ENCODE measurements at places on chromosomes 12 and 14.

DNA sequence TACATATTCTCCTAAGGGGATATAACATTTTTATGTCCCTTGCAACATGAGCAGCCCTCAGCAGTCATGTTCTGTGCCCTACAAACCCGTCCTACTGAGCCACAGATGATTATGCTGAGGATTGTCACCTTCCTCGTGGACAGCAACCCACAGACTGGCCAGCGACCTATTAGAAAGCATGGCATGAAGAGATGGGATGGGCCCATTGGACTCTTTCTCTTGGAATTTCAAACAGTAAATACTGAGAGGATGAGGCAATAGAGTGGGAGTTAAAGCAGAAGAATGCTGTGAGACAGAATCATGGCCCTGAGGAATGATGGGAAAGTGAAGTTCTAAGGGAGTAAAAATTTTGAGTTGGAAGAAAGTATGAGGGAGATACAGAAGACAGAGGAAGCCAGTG is 149.9 kb upstream of the BTG1 start:
- H3K36me3 ChIP-seq = no peaks in the 10 kb centered on the region
- no peak overlapping the region for H3K27ac ChIP-seq
- no peaks in the 10 kb centered on the region for H3K4me1 ChIP-seq
- H3K27me3 ChIP-seq = no peaks in the 10 kb centered on the region
- no peak for DNase-seq

DNA sequence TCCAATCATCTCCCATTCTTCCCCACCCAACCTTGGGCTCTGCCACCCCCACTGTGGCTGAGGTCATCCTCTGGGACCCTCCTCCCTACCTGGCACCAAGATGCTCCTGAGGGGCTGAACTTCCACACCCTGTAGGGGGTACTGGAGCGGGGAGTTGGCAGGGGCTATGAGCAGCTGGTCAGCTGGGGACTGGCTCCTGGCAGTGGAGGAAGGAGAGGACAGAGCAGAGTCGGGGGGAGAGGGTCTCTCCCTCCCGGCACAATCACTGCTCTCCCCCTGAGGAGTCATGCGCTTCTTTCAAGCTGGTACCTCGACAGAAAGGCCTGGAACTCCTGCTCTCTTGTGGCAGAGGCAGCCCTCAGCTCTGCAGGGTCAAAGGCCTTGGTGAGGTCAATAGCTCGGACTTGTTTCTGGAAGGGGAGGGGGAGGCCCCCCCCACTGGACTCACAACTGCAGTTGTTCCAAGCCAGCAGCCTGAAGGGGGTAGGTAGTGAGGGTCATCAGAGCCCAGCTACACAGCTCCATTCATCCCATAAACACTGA is 2.0 kb downstream of the B4GALNT1 start:
- H3K36me3 ChIP-seq = no peaks in the 10 kb centered on the region
- DNase-seq = peak; percentile 52
- no peak overlapping the region for H3K4me3 ChIP-seq
- H3K4me1 ChIP-seq = peaks cover 24% of the 10 kb centered on the region
- no peak overlapping the region for H3K27ac ChIP-seq

DNA sequence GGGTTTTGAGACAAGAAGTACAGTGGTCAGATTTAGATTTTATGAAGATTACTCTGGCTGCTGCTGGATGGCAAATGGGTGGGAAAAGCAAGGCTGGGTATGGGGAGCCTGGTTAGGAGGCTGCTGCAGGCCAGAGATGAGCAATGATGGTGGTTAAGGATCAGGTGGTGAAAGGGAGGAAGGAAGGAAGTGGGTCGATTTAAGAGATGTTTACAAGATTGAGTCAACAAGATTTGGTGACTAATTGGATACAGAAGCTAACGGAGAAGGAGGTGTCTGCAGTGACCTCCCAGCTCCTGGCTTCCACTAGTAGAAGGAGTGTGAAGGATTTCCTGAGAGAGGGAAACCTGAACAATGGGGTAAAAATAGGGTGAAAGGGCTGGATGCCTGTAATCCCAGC is 18.7 kb downstream of the NOS1 start:
- no peaks in the 10 kb centered on the region for H3K4me1 ChIP-seq
- no peaks in the 10 kb centered on the region for H3K27me3 ChIP-seq
- no peak for DNase-seq
- no peaks in the 10 kb centered on the region for H3K36me3 ChIP-seq
- no peak overlapping the region for H3K4me3 ChIP-seq
- no peak overlapping the region for H3K27ac ChIP-seq

DNA sequence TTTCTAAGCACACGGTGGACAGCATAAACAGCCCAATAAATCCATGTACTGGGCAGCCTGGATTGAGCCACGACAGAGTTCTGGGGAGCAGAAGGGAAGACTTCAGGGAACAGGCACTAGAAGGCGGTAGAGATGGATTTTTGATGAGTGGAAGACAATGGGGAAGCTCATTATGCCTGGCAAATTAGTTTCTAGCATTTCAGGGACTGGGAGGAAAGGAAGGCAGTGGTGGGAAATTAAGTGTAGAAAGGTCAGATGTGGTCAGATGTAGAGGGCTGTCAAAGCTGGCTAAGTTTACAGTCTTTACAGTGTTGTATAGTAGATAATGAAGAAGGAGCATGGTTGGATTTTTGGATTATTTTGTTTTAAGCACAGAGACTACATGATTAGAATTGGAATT is 9.2 kb downstream of the EGLN3 start:
- H3K27ac ChIP-seq = peak overlapping the region; percentile 57
- H3K4me1 ChIP-seq = no peaks in the 10 kb centered on the region
- DNase-seq = no peak
- H3K27me3 ChIP-seq = no peaks in the 10 kb centered on the region
- no peaks in the 10 kb centered on the region for H3K36me3 ChIP-seq

DNA sequence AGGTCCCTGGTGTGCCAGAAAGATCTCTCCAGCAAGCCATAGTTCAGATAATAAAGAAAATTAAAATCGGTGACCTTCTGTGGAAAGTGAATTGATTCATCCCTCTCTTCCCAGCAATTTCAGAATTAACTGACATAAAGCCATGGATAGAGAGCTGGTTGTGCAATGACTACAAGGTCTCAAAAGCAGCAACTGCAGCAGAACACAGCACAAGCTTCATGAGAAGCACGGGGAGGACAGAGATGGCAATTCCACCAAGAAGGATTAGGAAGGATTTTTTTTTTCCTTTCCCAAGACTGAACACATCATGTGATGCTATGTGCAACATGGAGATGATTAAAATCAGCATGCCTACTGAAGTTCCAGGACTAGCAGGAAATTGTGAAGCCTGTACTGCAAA is 154.9 kb upstream of the PLEKHG7 start:
- H3K36me3 ChIP-seq = no peaks in the 10 kb centered on the region
- H3K27ac ChIP-seq = no peak overlapping the region

DNA sequence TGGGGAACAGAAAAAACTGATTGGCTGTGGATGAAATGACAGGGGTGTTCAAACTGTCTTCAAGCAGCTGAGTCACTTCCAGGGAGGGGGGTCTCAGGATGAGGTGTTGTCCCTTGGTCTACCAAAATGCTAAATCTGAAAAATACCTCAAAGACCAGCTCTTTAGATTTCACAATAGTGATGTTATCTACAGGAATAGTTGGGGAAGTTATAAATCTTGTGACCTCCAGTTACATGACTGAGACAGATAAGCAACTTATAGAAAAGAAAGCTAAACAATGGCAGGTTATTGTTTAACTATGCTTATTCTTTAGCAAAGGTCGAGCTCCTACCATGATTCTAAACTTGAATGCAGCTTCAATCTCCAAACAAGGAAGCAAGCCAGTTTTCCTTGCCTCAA is 125.4 kb downstream of the SYT10 start:
- H3K27ac ChIP-seq = no peak overlapping the region
- H3K4me1 ChIP-seq = no peaks in the 10 kb centered on the region
- no peak overlapping the region for H3K4me3 ChIP-seq
- DNase-seq = no peak
- H3K27me3 ChIP-seq = no peaks in the 10 kb centered on the region

DNA sequence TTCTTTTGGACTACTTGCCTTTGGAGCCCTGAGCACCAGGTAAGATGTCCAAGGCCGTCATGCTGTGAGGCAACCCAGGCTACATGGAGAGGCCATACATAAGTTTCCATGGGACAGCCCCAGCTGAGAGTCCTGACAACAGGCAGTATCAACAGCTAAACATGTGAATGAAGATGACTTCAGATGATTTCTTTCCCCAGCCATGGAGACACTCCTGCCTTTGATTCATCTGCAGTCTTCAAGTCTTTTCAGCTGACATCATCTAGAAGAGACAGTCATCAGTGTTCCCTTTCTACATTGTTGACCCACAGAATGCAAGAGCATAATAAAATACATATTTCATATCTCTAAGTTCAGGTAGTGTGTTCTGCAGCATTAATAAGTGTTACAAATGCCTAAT is 398.7 kb downstream of the BTG1 start:
- no peak overlapping the region for H3K4me3 ChIP-seq
- no peaks in the 10 kb centered on the region for H3K4me1 ChIP-seq
- H3K27ac ChIP-seq = no peak overlapping the region
- H3K27me3 ChIP-seq = no peaks in the 10 kb centered on the region
- no peak for DNase-seq
- no peaks in the 10 kb centered on the region for H3K36me3 ChIP-seq

DNA sequence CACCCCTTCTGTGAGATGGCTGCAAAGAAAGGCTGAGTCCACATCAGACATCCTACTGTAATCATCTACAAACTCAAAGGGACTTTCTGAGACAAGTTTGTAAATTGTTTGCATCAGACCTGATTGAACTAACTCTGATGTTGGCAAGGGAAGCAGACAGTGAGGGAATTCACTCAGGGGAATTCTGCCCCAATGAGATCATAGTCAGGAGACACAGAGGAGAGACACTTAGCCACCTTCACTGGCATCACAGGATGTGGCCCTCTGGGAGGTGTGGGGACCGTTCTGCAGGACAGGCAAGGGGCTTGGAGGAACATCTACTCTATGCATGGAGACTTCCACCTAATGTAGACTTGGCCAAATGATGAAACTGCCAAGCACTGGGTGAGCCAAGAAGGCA is 70.7 kb upstream of the DDX11 start:
- H3K4me1 ChIP-seq = no peaks in the 10 kb centered on the region
- no peak overlapping the region for H3K4me3 ChIP-seq
- H3K27ac ChIP-seq = no peak overlapping the region

Measured in sigmoid colon (tissue), 7 donors.